ENCODE measurements at places on chromosomes 2 and 18.
A peak's percentile ranks its signal among the peaks of the same experiment; 100 is the strongest.

- ATAC-seq, result no peak
Measured at GRCh38 chr2:156452971-156453370, 16.8 kb downstream of the GPD2 start.

DNA sequence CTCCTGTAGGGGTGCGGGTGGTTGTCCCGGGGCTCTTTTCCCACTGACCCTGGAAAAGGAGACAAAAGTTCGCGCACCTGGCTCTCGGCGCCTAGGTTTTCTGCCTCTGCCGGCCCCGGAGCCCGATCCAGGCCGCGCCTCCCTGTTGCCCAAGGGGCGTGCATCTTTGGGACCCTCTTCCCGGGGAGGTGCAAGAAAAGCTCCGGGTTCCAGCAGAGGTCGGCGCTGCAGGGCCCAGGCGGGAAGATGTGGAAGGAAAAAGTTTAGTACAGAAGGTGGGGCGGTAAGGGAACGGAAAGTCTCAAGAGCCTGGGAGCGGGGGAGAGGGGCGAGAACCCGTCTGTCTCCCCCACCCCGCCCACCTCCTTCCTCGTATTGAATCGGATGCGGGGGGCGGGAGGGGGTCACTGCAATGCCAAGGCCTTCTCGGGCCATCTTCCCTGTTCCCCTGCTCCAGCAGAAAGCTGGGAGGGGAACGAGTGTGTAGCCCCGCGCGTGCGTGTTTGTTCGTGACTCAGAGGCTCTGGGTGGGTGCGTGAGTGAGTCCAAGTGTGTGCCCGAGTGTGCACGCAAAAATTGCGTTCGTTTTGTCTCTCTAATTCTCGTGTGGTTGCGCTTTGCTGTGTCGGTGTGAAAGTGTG is 6.3 kb upstream of the EN1 start:
- no peak for ATAC-seq

- no peak for ATAC-seq
Measured at GRCh38 chr2:161651547-161651946, 27.3 kb downstream of the SLC4A10 start.

GRCh38 chr2:42125841-42126594 is 43.1 kb upstream of the EML4 start:
- no peak for ATAC-seq

GRCh38 chr2:69026026-69026425 is 13.0 kb downstream of the ANTXR1 start:
- peak; percentile 50 for ATAC-seq

DNA sequence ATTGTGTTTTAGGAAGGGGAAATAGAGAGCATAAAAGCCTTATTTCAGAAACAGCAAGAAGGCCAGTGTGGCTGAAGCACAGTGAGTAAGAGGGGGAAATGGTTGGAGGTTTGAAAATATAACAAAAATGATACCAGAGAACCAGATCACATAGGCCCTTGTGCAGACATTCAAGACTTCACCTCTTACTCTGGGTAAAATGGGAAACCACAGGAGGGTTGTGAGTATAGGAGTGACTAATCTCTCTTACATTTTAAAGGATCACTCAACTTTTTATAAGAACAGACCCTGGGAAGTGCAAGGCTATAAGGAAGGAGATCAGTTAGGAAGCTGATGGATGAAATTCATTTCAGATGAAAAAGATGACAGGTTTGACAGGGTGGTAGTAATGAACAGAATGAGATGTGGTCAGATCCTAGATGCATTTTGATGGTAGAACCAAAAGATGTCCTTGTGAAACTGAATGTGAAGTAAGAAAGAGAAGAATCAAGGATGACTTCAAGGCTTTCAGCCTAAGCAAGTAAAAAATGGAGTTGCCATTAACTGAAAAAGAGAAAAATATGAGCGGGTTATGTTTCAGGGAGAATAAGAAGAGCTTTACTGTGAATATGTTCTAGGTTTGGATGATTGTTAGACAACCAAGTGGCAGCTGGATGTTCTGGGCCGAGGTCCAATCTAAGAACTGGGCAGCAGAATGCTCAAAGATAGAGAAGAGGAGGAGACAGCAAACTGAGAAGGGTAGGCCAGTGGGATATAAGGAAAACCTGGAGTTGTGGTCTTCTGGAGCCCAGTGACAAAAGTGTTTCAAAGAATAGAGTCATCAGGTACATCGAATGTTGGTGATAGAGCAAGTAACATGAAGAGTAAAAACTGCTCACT is 65.1 kb downstream of the USP40 start:
- peak; percentile 96 for ATAC-seq

GRCh38 chr2:202278944-202279343 is 13.4 kb downstream of the NOP58 start:
- no peak for ATAC-seq

- no peak for ATAC-seq
Measured at GRCh38 chr2:218392459-218392858, 7.2 kb upstream of the CTDSP1 start.

DNA sequence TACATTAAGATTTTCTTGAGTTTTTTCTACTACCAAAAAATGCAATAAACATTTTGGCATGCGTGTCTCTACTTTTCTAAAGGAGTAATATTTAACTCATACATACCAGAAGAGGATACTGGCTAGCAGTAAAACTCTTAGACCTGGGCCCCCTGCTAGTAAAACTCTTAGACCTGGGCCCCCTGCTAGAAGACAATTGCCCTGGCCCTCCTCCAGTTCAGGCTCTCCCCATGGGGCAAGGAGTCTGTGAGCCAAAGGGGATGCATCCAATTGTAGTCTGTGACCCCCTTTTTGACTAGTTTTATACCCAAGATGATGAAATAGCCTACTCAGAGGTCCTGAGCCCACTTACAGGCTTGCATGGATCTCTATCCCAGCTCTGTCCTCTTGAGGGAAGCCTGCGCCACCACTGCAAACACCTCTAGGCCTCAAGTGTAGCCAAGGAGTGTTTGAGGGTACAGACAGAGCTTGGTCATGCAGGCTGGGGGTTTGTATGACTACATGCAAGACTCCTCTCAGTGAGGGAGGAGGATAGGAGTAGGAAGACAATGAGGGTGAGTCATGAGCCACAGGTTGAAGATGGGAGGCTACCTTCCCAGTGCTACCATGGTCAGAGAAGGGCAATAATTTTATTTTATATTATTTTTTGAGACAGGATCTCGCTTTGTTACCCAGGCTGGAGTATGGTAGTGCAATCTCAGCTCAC is 45.2 kb upstream of the PGAP1 start:
- ATAC-seq, result peak; percentile 83

GRCh38 chr2:67186871-67187270 is 210.3 kb upstream of the ETAA1 start:
- ATAC-seq, result no peak

DNA sequence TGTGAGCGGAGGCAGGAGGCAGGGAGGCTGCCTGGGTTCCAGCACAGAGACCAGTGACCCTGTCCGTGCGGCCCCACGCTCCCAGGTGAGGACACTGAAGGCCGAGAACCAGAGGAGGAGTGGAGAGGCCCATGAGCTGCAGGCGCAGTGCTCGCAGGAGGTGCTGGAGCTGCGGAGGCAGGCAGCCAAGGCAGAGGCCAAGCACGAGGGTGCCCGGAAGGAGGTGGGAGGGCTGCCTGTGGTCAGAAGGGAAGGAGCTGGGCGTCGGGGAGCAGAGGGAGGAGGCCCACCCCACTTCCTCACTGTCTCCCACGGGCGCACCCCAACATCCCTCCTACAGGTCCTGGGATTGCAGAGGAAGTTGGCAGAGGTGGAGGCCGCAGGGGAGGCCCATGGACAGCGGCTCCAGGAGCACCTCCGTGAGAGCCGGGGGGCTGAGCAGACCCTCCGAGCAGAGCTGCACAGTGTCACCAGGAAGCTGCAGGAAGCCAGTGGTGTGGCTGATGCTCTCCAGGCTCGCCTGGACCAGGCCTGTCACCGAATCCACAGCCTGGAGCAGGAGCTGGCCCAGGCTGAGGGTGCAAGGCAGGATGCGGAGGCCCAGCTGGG is 33.0 kb upstream of the SNED1 start:
- ATAC-seq, result no peak

DNA sequence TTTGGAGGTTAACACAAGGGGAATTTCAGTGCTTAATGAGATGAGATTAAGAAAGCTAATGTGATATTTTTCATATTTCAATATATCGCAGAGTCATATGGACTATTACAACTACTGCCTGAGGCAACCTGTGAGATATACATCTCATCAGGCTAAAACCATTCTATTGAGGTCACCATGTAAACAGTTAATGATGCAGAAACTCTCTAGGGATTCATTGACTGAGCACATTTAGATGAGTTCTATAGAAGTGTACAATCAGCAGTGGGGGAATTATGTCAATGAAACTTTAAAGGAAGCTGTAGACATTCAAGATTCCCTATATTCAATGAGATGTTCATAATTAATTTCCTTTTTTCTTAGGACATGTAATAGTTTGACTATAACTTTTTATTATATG is 687.4 kb upstream of the SYT4 start:
- no peak for ATAC-seq

DNA sequence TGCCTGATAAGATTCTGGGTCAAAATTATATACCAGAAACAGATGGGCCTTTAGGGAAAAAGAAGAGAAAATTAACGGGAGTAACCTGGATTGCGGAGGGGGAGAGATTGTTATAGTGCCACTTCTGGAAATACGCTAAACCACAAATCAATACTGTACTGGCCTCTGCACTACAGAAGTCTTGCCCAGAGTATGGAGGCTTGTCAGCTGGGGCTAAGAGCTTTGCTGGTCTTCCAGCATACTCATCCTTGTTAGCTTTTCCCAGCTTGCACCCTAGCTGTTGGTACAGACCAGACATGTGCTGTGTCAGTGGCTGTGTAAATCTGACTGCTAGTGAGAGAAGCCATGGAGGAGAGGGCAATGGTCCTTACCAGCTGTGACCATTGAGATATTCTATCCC is 8.9 kb downstream of the AGBL5 start:
- no peak for ATAC-seq

DNA sequence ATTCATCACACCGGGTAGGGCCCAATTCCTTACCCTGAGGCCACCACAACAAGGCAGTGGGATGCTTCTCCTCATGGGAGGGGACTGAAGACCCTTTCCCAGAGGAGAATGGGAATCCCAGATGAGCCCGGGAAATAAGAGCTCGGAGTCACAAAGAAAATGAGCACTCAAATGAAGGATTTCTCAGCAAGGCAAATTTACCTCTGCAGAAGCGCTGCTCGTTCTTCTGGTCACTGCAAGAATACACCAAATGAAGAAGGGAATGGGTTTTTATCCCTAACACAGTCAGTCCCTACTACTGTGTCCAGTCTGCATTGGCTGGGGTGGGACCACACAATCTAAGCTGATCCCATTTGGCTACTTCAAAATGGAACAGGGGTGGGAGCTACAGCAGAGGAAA is 35.7 kb upstream of the TRAPPC8 start:
- no peak for ATAC-seq

- ATAC-seq, result no peak
Measured at GRCh38 chr18:56307354-56308170, 330.8 kb downstream of the TXNL1 start.

DNA sequence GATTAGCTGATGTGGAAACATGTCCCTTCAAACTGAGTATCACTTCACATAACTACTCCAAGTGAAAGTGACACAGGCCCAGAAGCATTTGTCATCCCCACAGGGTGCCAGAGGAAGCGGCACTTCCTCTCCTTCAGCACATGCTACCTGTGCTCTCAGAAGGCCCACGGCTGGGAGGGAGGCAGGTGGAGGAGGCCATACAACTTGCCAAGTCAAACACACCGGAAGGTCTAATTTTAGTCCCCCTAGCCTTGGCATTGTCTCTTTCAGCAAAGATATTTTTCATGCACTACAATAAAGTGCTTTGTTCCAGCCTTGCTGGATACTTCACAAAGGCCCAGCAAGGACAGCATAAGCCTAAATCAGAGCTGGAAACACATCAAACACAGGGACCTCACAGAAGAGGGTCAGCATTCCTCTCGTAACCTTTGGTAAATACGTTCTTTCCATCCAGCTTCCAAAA is 38.0 kb downstream of the VSNL1 start:
- no peak for ATAC-seq

GRCh38 chr18:70507970-70508369 is 219.1 kb downstream of the SOCS6 start:
- no peak for ATAC-seq

DNA sequence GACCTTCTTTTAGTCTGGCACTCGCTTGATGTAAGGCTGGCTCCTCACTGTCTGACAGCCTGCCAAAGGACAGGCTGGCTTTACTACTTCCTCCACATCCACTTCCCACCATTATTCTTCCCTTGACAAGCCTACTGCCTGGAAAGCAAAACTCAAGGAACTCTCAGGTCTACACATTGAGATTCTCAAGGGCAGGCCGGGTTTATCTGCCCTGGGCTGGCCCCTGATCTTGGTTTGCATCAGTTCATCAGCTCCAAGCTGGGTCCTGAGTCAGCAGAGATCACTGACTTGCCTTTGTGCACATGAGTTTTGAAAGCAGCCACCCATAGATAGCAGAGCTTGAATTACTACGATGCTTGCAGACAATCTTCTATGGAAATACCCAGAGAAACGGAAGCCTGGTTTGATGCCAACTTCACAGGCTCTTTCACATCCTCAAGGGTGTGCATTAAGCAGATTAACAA is 53.9 kb downstream of the KCTD18 start:
- ATAC-seq, result peak; percentile 52

GRCh38 chr2:106886916-106887758 is 1.2 kb upstream of the ST6GAL2 start:
- no peak for ATAC-seq

DNA sequence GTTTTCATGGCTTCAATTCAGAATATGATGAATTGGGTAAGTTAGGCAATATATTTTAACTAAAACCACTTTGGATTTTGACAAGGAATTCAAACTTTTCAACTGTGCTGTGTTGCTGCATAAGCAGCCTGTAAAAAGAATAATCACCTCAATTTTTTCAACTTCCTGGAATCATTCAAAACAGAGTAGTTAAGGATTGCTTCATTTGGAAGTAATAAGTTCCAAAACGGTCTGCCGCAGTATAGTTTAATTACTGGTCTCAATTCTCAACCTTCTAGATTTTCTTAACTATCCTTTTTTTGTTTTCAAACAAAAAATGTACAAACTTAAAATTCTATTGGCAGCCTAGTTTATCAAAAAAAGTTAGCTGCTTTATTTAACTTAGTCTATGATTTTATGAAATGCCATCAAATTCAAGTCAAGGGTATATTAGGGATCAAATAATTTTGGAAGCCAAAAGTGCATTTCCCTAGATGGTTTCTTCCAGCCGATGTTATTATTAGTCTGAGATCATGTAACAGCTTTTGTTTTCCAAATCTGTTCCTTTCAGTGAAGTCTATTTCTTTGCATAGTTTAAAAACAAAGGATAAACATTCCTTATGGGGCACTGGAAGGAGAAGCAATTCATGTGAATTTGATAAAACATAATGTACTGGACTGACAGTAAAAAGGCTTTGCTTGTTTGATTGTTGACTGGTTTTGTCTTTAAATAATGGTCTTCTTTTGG is 76.1 kb upstream of the ETAA1 start:
- no peak for ATAC-seq

DNA sequence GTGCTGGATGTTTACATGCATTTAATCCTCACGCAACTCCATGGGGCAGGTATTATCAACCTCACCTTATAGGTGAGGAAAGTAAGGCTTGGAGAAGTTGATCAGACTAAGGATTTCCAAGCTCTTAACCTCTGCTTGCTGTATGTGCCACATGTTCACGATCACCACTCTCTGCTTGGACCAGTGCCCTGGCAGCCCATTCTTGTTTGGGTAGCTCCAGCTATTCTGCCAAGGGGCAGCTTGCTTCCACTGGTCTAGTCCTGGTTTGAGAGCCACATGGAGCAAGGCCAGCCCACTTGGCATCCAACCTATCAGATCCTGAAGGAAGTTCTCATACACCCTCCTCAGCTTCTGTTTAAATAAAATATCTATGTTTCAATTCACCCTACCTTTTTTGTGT is 14.3 kb downstream of the PLB1 start:
- no peak for ATAC-seq
